G401 (cell line): ENCODE measurements at places on chromosomes 5 and 9. TPM values are rescaled to one million over a fixed set of nuclear protein-coding genes. Genes with fewer than 3 reads are reported as not detected.

DNA sequence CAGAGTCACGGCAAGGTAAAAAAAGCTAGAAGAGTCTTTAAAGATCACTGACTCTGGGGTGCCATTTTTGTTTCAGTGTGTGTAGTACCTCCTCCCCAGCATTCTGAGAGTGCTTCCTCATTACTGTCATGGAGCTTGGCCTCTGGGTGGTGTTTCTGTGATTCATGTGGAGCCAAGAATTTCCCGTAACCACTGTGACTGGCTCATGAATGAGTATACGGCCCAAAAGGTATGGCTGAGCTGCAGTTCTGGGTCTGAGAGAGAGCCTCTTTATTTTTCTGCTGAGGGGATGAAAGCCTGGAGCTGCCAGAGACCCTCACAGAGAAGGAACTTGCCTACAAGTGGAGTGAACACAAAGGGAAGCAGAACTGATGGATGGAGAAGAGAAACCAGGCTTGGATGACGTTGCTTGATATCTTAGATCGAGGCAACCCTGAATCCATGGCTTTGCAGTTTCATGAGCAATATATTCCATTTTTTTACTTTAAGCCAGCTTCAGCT lies 85.6 kb downstream of the PTTG1 start:
- DNase-seq = no peak

DNA sequence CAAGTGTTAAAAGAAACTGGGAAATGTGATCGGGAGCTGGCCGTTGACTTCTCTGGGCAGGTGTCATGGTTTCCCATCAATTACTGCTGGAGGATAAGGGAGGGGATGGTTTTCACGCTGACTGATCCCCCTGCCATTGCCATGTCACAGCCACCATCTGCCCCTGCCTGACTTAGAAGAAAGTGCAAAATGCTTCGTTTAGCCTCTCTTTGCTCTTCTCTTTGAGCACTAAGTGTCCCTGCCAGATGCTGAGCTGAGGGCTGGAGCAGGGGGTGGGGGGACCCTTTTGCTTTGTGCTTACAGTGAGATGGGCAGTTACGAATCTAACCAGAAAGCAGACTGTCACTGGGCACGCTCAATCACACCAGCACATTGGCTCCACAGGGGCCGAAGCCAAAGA lies 138.4 kb upstream of the ALDH1B1 start:
- no peak for DNase-seq

MYOZ3 gene
- total RNA-seq = not detected in 2 replicates

DNA sequence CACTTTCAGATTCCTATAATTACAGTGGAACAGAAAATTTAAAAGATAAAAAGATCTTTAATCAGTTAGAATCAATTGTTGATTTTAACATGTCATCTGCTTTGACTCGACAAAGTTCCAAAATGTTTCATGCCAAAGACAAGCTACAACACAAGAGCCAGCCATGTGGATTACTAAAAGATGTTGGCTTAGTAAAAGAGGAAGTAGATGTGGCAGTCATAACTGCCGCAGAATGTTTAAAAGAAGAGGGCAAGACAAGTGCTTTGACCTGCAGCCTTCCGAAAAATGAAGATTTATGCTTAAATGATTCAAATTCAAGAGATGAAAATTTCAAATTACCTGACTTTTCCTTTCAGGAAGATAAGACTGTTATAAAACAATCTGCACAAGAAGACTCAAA lies 29.5 kb downstream of the ZFYVE16 start:
- DNase-seq = no peak
